ENCODE measurements at places on chromosomes 6 and 20. TPM values are rescaled to one million over a fixed set of nuclear protein-coding genes. Genes with fewer than 3 reads are reported as not detected.

DNA sequence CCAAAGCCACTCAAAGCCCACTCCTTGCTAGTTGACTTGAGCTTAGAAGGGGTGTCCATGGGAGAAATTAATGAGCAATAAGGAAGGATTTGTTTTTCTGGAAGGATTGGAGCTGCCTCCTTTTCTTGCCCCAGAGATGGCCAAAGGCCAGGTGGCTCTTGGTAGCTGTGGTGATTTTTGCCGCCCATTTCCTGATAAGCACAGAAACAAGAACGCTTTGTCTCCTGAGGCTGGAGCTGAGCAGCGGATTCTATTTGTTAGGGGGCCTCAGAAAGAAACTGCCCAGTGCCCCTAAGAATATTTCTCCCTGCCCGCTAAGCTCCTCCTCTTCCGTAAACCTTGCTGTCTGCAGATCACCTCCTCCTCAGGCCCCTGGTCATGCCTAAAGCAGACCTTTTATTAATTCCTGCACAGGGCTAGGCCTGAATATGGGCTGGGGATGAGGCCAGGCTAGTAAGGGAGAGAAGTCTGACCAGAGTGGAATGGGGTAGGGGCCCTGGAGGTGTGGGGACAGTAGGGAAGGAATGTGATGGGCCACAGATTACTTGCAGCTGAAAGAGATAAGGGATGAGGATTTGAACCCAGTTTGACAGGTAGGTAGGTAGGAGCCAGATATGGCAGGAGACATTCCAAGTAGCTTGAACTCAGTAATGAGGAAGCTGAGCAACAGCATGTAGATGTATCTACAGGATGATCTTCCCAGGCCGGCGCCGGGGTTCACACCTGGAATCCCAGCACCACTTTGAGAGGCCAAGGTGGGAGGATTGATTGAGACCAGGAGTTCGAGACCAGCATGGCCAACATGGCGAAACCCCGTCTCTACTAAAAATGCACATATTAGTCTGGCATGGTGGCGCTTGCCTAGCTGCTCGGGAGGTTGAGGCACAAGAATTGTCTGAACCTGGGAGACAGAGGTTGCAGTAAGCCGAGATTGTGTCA, 71.2 kb upstream of the NAA20 start:
- H3K4me1 ChIP-seq: peaks cover 58% of the 10 kb centered on the region
- no peak overlapping the region for H3K4me3 ChIP-seq
- DNase-seq: peak; percentile 59
- peaks cover 17% of the 10 kb centered on the region for H3K36me3 ChIP-seq

DNA sequence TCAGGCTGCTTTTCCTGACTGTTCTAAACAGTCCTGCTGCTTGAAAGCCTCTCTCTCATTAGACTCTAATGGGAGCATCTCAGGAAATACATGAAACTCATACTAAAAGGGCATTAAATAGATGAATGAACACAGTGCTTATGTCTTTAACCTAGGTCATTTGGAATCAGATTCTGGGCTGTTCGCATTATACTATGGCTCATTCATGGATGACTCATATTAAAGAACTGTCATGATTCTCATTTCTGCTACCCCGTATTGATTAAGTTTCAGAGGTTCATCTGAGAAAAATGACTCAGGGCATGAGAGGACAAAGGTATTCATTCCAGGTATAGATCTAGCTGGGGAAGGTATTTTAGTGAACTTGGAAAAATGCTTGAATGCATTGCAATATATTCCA, 335.5 kb downstream of the GJA1 start:
- no peak overlapping the region for H3K27ac ChIP-seq
- no peaks in the 10 kb centered on the region for H3K4me1 ChIP-seq
- no peak for DNase-seq
- no peaks in the 10 kb centered on the region for H3K36me3 ChIP-seq
- no peaks in the 10 kb centered on the region for H3K27me3 ChIP-seq

- H3K27me3 ChIP-seq: no peaks in the 10 kb centered on the region
- no peak for DNase-seq
- no peak overlapping the region for H3K4me3 ChIP-seq
- H3K27ac ChIP-seq: no peak overlapping the region
These were observed 216.8 kb downstream of the TMEM242 start for GRCh38 chr6:157106487-157106886.

GRCh38 chr20:13299401-13299800, 78.3 kb downstream of the ISM1 start:
- H3K4me1 ChIP-seq: no peaks in the 10 kb centered on the region
- no peaks in the 10 kb centered on the region for H3K27me3 ChIP-seq
- H3K27ac ChIP-seq: no peak overlapping the region
- no peak overlapping the region for H3K4me3 ChIP-seq
- no peak for DNase-seq

DNA sequence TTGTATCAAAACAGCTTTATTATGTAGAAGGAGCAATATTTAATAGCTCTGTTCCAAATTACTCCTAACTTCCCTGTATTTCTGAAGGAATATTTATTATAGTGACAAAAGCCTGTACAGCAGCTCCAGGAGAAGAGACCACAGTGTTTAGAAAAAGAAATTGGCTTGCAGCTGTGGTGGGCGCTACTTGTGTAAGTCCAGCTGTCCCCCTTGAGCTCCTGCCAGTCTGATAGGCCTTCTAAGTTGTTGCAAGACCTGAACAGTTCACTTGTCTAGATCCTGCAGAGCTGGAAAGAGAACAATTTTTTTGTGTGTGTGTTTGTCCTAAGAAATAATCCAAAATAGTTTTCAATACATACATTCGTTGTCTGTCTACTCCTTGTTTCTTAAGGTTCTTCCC, 86.6 kb downstream of the JARID2 start:
- H3K27ac ChIP-seq: no peak overlapping the region
- no peaks in the 10 kb centered on the region for H3K36me3 ChIP-seq
- peaks cover 50% of the 10 kb centered on the region for H3K4me1 ChIP-seq
- DNase-seq: no peak
- no peaks in the 10 kb centered on the region for H3K27me3 ChIP-seq

Gene DEF6
- total RNA-seq: 14.6 TPM

DNA sequence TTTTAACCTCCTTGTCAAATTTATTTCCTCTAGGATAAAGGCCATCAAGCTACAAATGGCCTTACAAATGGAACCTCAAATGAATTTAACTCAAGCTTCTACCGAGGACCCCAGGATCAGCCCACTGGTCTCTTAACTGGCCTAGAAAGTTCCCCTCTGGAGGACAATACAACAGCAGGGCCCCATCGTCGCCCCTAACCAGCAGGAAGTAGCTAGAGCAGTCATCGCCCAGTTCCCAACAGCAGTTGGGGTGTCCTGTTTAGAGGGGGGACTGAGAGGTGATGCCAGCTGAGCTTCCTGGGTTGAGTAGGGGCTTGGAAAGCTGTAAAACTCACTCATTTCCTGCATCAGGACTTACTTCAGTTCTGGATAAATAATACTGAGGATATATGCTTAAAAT, 25.6 kb downstream of the CEP85L start:
- no peak overlapping the region for H3K27ac ChIP-seq
- H3K36me3 ChIP-seq: peaks cover 10% of the 10 kb centered on the region
- DNase-seq: no peak
- no peaks in the 10 kb centered on the region for H3K27me3 ChIP-seq

Gene CGA
- total RNA-seq: not detected

DNA sequence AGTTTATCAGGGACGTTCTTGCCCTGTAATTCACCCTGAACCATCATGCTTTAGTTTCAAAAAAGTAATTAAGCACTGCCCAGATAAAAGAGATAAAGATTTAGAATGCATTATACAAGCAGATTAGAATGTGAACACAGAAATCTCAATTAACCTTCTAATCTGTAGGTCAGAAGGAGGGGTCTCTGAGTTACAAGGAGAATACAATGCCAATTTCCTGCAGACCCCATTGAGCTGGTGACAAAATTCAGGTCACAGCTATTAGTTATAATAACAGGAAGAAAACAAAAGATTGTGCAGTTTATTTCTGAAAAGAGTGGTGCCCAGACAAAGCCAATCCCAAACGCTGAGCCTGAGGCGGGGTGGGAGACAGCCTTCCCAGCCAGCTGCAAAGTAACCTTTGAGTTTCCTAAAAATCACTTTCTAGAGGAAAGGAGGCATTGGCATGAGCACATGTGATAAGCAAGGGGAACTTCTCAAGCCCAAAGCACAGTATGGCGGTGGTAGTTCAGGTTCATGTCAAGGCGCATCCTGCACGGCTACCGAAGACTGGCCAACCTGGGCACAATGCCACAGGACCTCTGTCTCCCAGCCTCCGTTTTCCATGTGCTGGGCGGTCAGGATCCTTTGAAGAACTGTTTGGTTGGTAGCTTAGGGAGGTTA, 192.5 kb downstream of the TTLL2 start:
- DNase-seq: no peak
- no peak overlapping the region for H3K27ac ChIP-seq
- H3K4me1 ChIP-seq: no peaks in the 10 kb centered on the region
- no peaks in the 10 kb centered on the region for H3K27me3 ChIP-seq
- no peak overlapping the region for H3K4me3 ChIP-seq

DNA sequence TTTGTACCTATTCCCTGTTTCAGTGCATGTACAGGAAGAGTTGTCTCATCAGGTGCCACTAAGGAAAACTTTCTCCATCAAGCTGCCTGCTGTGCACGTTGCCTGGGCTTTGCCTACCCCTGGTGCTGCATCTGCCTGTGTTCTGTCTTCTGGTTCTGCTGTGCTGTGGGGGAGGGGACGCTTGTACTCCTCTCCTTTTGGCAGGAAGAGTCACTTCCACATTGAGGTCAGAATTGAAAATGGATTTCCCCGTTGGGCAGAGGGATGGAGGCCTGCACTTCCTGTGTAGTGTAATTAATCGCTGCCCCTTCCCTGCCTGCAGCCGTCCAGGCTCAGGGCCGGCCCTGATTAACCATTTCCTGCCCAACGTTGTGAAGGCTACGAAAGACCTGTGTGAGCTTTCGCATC, 153.3 kb downstream of the SCML4 start:
- DNase-seq: no peak
- H3K36me3 ChIP-seq: no peaks in the 10 kb centered on the region
- no peaks in the 10 kb centered on the region for H3K27me3 ChIP-seq
- peaks cover 15% of the 10 kb centered on the region for H3K4me1 ChIP-seq
- no peak overlapping the region for H3K27ac ChIP-seq

- no peaks in the 10 kb centered on the region for H3K27me3 ChIP-seq
- no peaks in the 10 kb centered on the region for H3K4me1 ChIP-seq
- H3K36me3 ChIP-seq: no peaks in the 10 kb centered on the region
- no peak overlapping the region for H3K4me3 ChIP-seq
- H3K27ac ChIP-seq: no peak overlapping the region
These were observed 2.7 kb downstream of the SLC17A2 start for GRCh38 chr6:25927756-25928216.

Data from stomach (tissue), 19 donors.